ENCODE measurements at places on chromosomes 3 and 15.

DNA sequence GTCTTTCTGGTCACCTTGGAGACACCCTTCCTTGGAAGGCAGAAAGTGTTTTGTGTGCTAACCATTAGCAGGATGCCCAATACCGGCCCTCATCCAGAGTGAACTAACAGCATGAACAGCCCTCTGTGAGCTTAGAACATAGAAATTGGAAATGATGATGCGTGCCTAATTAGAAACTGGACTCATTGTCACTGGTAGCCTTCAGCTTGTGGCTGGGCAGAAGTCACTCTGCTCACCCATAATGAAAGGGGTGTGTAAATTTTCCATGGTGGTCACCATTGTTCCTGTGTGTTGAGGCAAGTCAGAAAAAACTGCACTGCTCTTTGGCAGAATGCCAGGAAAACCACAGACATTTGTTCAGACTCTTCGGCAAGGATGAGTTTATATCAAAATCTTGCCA lies 74.7 kb upstream of the CNTN4 start:
- no peak for DNase-seq

DNA sequence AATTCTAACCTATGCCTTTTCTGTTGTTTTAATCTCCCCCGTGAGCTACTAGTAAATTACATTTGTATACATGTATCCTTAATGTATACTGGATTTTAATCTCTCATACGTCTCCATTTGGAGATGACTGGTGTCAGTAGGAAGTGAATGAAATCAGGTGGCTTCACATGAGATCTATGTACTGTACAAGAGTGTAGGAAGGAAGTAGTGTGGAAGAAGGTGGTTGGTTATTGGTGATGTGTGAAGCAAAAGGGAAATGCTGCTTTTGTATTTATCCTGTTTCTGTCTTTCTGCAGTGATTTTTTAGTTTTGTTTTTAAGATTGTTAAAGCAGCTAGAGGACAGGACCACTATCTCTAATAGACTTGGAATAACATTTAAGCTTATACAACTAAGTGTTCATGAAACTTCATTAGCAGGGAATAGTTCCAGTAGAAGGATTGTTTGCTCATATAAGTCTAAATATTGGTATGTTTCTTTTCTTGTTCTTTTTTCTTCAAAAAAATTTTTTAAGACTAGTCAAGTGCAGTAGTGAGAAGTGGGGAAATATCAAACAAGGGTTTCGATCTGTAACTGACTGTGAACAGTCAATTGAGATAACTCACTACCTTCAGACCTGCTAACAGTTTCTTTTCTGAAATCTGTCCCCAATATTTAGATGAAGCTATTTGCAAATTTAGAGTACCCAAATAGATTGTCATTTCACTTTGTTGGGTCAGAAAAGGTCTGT lies 15.3 kb downstream of the SNX1 start:
- no peak for DNase-seq

GRCh38 chr15:64618138-64618537 lies 157.3 kb downstream of the RBPMS2 start:
- no peak for DNase-seq

DNA sequence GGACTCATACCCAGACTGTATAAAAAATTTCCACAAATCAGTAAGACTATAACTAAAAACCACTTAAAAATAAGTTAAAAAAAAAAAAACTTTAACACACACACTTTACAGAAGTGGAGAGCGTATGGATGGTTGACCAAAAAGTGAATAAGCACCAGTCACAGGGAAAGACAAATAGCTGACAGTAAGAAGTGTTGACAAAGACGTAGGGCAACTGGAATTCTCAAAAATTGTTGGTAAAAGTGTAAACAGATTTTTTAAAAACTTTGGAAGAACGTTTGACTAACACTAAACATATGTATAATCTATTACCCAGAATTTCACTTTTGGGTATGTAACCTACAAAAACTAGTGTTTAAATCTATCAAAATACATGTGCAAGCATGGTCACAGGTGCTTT lies 73.7 kb downstream of the TMEM212 start:
- no peak for DNase-seq

DNA sequence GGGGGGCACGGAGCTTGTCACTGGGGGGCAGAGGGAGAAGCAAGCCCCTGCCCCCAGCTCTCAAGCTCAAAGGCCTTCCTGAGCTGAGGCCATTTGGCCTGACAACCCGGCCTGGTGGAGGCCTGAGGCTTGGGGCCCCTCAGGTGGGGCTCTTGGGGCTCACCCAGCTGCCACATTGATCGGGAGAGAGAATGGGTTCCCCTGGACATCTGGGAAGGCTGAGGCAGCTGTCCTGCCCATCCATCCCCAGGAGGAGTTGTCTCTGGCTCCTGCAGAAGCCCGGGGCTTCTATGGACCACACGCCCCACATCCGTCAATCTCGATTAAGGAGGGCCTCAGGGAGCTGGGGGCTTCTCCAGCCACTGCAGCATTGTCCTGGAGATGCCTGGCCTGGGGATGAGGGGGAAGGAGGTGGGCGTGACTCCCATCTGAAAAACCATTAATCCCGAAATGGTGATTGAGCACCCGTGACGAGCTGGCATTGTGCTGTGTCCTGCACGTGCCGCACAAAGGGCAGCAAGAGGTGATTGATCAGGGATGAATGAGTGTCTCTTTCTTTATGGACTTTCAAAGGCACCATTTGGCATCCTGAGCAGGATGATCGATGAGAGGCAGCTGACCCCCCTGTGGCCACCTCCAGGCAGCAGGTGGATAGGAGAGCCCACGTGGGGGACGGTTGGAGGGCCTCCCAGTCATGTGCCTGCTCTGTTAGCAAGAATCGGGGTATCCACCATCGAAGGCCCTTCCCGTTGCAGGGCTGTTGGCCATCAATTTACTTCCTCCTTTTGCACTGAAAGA lies 17.2 kb upstream of the CRABP1 start:
- DNase-seq = no peak

DNA sequence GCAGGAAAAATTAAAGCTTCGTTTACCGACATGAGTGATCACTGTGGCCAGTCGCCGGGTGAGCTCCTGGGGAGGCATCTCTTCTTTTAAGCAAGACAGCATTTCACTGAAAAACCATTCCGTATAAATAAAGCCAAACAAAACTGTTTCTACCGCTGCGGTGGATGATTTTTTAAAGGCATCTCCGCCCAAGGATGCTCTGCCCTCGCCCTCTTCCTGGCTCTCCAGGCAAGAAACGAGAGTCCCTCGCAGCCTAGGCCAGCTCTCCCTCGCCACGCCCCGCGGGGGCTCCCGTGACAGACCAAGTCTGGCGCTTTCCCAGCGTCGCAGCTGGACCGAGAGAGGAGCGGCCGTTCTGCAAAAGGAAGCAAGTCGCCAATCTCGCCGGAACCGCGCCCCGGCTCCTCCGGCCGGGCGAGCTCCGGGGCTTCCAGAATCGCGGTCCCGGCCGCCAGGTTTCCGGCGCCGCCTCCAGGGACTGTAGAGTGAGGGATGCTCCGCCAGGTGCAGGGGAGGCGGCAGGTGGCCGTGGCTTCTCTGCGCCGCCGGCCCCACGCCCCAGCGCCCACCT lies 458 bp downstream of the MCF2L2 start:
- DNase-seq = no peak

GRCh38 chr15:51193526-51193925 lies 98.8 kb upstream of the TNFAIP8L3 start:
- DNase-seq = no peak

DNA sequence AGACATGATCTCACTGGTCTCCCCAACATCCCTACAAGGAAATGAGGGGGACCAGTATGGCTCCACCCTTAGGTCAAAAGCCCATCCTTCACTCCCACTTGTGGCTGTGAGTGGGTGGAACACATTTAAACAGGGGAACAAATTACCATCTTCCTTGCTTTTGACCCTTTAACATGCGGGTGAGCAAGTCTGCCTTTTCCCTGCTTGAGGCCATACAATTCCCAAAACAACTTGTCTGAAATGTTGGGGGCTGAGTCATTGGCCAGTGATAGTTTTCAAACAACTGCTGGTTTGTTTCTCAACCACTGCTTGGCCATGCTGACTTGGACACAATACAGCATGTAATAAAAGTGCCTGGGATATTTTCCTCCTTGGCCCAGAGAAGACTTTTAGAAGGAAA lies 39.6 kb downstream of the COL8A1 start:
- DNase-seq = no peak

GRCh38 chr3:150623945-150624344 lies 20.8 kb downstream of the SELENOT start:
- no peak for DNase-seq

DNA sequence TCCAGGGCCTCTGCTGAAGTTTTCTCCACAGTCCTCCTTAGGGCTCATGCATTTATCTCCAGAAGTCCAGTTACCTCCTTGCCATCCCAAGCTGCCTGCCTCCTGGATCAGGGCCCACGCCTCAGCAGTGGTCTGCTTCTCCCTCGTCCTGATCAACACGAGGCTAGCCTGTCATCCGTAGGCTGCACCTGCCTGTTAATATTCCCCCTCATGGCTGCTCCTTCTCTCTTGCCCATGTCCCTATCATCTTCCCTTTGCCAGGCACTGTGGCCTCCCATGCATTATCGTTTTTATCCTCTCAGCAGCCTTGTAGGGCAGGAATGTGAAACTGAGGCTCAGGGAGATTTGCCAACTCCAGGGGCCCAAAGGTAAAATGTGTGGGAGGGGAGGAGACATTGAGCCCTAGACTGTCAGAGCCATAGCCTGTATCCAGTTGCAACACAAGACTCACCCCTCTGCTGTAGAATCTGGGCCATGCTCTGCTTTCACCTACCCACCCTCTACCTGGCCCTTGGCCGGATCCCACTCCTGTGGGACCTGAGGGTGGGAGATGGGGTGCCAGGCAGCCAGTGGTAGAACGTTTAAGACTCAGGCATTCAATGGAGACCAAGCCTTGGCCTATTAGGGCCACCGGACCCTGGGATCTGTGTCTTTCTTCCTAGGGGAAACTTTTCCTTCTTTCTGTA lies 4.6 kb downstream of the GRM2 start:
- DNase-seq = no peak

- no peak for DNase-seq
Measured at GRCh38 chr3:134189849-134190248, 60.8 kb downstream of the RYK start.

- no peak for DNase-seq
Measured at GRCh38 chr3:150936693-150937092, 31.5 kb upstream of the MINDY4B start.

GRCh38 chr3:141268306-141268705 lies 36.7 kb downstream of the PXYLP1 start:
- no peak for DNase-seq

DNA sequence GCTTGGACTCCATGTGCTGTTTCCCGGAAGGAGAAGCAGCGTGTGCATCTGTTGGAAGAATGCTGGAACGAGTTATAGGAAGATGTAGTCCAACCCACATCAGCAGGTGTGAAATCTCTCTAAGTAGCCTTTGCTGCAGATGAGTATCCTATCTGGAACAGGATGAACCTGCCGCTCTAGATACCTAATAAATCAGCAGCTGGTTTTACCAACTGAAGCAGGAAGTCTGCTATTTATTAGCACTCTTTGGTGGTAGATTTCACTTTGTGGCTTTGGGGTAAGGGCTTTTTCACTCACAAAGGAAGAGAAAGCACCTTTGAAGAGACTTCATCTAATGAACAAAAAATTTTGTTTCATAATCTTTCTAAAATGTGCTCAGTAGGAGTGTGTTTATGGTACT lies 66.4 kb downstream of the DCUN1D1 start:
- DNase-seq = no peak

DNA sequence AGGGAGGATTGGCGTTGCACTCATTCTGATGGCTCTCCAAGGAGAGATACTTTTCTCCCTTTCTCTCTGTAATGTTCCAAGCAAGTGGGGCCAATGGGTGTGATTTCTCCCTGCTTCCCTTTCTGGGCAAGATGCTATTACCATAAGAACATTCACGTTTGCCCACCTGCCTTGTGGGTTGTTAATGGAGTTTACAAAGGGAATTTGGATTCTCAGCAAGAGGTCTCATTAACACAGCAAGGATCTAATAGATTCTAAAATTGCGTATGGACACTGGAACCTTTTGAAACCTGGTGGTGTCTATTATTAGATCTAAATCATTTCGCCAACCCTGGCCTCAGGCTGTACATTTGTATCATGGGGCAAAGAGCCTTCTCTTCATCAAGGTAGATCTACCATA lies 74.1 kb downstream of the SLCO3A1 start:
- no peak for DNase-seq

DNA sequence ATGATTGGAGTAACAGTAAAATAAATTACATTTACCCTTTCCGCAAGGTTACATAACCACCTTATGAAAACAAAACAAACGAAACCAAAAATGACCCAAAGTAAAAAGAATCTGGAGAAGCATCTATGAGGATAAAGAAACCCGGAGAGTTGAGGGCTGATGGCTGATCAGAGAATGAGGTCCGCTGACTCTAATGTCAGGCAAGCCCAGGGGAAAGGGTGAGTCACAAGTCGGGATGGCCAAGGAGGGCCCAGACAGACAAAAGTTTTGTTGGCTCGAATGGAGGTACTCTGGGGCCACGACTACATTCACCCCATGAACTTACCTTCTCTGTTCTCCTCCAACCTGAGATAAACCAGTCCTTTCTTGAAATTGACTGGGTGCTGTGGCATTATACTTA lies 95.7 kb downstream of the RORA start:
- no peak for DNase-seq

DNA sequence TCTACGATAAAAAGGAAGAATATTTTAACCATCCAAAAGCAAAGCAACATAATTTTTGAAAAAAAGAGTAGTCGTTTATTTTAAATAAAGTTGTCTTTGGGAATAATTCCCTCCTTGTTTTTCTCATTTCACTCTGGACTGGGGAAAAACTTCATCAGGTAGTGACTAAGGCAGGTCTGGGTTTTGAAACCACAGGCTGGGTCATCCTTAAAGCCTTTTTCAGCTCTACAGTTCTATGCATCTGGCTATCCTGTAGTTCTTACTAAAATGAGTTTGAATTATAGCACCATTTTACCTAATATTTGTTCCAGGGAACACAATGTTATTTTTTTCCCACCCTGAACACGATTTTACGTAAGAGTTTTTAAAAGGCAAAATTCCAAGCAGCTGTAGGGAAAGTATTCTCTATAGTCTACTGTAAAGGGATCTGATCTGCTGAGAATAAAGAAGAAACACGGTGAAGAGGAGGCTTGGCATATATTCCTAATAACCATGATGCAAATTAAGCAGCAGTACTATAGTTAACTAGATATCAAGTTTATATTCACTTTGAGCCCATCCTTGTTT lies 107.7 kb downstream of the OSBPL10 start:
- DNase-seq = no peak

All from NCI-H460 (cell line).